ENCODE measurements at places on chromosomes 2 and 18.

GRCh38 chr2:226561962-226562361 lies 237.7 kb downstream of the IRS1 start:
- no peak for DNase-seq

GRCh38 chr2:44324971-44325426 lies 36.3 kb downstream of the PREPL start:
- no peak for DNase-seq

DNA sequence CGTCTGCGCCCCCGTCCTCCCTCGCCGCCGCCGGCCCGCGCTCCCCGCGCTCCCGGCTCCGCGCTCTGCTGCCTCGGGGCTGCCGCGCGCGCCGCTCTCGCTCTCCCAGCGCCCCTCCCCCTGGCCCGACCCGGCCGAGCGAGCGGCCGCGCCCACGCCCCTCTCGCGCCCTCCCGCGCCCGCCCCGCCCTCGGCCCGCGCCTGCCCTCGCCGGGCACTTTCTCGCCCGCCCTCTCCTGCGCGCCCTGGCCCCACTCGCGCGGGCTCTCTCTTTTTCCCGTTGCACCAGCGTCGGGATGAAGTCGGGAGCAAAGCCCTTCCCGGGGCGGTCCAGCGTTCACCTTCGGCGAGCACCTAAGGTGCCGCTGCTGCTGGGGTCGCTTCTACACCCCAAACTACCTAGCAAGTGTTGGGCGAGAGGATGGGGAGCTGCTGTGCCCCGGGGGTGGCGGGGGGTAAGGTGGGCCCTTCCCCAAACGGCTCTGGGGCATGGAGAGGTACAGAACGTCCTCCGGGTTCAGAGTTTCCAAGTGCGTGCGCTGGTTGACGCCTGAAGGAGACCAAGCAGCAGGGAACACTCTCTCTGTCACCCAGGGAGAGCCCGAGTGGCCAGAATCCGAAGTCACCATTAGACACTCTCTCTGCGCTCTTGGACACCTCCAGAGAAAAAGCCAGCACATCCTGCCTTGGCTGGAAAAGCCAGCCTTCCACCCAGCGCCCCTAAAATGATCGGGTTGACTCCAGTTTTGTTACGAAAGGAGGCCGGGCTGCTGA lies at the start of gene COLEC12:
COLEC12 (minus strand) TSS at position 70 of the 774 bp plus-strand sequence. CDS start 187 bp downstream, outside the sequence.
- DNase-seq, result no peak

GRCh38 chr2:54955358-54956110 lies 94.7 kb downstream of the RTN4 start:
- DNase-seq, result no peak

GRCh38 chr2:168165397-168165796 lies 82.0 kb downstream of the STK39 start:
- DNase-seq, result no peak

- DNase-seq, result no peak
These were observed 106.9 kb upstream of the MSTN start for GRCh38 chr2:190169221-190170072.

All from CD8-positive, alpha-beta memory T cell (primary cell).